ENCODE measurements at places on chromosomes 3 and 15. TPM values are rescaled to one million over a fixed set of nuclear protein-coding genes. Genes with fewer than 3 reads are reported as not detected.

DNA sequence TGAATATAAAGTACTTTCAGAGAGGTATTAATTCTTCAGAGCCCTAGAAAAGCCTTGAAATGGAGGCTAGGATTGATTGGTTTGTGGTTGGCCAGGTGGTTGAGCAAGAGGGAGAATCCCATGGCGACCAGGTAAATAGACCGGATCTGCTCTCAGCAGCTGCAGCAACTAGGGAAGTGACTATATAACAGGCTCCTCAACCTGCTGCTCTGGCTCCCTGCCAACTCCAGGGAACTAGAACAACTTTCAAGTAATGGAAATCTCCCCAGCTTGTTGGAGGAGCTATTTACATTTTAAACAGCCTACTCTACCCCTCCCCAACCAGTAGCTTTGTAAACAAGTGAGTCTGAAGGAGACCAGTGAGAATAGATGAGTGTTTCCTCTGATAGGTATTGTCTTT lies 121.8 kb upstream of the CADM2 start:
- DNase-seq = no peak

ESYT3 gene
- polyA plus RNA-seq = 0.63 TPM

DNA sequence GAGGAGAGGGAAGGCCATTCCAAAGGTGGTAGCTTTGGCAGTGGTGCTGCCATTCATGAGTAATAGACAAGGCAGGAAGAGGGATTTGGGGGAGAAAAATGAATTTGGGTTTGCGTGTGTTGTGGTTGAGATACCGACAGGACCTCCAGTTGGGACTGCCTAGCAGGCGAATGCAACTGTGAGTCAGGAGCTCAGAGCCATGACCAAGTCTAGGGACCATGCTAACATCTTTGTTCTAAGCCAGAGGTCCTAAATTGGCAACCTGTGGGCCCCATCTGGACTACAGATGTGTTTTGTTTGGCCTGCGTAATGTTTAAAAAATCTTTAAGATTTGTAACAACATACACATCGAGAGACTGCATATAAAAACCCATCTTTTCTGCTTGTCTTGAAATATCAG lies 61.6 kb downstream of the SAMMSON start:
- no peak for DNase-seq

GRCh38 chr15:69225355-69226022 lies 65.1 kb downstream of the GLCE start:
- no peak for DNase-seq

DNA sequence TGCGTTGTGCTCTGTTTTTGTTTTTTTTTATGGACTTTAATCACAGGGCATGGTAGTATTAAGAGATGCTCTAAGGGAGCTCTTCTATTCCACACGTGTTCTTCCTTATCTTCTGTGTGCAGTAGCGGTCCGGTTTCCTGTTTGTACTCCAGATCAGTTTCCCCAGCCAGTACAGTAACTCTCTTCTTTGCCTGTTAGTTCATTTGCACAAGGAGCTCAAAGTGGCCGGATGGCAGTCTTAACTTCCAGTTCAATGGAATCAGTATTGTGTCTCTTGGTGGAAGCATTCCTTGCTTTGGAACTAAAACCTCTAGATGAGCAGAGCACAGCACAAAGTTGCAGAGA lies 122.0 kb downstream of the KLF13 start:
- DNase-seq = no peak

GRCh38 chr15:96372554-96372953 lies 42.1 kb downstream of the NR2F2 start:
- DNase-seq = no peak

Data from keratinocyte (primary cell).